C1 segment of cervical spinal cord (tissue), 14 donors: ENCODE measurements at places on chromosomes 16 and 17.

DNA sequence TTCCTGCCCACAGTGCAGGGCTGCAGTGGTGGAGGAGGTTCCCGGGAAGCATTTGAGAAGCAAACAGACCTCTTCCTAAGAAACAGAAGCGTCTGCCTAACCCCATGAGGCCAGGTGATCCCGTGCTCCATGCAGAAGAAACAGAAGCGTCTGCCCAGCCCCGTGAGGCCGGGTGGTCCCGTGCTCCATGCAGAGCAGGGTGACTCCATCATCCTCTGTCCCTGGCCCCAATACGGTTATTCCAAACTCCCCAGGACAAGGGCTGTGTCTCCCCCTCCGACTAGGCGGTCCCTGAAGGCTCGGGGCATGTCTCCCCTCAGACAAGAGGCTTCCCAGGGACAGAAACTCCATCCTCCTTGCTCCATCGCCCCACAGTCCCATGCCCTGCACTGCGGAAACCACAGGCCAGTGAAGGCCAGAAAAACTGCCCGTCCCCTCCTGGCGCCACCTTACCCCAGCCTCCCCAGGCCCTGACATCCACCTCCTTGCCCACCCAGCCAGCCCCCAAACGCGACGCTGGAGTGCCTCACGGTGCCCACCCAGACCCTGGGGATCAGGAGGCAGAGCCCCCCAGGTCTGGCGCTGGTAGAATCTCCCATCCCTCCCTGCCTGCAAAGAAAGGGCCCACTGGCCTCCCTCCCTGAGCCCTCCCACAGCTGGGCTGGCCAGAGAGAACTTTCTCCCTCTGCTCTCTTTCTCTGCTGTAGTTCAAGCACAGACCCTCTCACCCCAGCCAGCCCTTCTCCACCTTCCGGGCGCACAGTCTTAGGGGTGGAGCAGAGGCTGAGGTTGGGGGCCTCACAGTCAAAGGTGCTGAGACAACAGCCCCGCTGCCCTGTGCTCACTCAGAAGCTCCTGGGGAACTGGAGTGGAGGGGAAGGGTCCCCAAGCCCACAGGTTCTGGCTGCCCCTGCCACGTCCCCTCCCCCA is 30.6 kb upstream of the KRT17 start:
- no peak for DNase-seq

DNA sequence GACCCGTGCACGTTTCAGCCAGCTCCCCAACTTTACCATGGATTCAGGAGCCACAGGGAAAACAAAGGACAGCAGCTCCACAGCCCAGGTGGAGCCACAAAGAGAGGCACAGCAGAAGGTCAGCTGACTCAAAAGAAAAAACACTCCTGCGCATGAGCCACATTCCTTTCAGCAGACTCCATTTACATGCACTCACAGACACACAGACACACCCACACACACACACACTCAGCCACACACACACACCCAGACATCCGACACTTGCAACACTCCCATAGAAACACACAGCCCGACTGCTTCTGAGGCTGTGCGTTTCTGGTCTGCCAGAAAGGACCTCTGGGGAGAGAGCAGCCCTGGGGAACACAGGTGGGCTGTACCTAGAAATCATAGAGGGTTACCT is 2335.5 kb downstream of the TP53TG3F start:
- no peak for DNase-seq

- DNase-seq, result peak; percentile 47
Measured at GRCh38 chr17:75271955-75272847, 1.2 kb upstream of the MIF4GD start.

DNA sequence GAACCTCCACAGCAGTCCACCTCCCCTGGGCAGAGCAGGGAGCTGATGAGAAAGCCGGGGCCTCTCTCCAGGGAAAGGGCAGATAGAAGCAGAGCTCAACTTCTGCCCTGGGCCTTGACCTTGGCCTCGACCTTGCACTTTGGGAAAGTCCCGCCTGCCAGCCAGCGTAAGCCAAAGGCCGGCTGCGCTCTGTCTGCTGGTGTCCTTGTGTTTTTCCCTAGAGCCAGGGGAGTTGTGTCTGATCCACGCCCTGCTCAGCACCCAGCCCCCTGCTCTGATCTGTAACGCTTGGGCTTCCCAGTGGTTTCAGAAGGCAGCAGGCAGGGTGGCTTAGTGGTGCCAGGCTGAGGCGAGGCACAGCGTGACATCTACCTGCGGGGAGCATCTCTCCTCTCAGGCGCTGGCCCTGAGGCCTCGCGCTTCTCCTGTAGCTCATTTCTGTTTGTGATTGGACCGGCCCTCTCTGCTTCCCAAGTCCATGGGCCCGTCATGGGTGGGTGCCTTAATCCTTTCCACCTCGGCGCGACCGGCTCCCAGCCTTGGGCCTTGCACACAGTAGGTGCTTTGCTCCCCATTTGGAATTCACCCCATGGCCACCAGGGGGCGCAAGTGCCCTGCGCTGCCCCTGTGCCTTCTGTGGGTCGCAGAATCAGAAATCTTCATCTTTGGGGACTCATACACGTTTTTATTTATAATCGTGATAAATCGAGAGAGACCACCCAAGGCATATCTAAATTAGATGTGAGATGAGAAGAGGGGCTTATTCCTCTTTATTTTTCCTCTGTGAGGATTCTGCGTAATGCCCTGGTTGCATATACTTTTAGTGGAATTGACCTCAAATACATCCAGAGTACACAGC is 24.2 kb downstream of the SGSH start:
- no peak for DNase-seq

DNA sequence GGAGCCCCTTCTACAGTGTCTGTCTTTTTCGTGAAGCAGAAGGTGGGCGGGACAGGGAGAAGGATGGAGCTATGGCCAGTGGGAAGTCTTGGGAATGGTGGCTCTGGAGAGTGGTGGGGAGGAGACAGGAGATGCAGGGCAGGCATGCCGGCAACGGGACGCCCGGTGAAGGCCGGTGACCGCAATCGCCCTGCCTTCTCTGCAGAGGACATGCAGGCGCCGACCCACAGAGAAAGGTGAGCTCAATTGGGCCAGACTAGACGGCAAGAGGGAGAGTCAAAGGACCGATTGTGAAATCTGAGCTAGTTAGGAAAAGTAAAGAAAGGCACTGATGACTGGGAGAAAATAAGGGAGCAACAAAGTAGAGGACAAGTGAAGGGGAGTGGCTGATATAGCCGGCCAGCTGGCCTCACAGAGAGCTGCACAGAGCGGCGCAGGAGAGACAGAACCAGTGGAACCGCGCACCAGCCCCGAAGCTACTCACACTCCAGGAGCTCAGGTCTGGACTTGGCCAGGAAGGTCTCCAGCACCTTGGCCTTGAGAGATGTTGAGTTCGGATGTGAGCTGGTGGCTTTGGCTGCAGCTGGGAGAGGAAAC is 18.9 kb downstream of the TRIM25 start:
- no peak for DNase-seq
